Activated CD4-positive, alpha-beta T cell treated with anti-CD3 and anti-CD28 coated beads, Interleukin-2, amount 10 ng/mL, durations not matched to agents 24 days and 14 days (primary cell): ENCODE measurements at places on chromosomes 16 and 17. TPM values are rescaled to one million over a fixed set of nuclear protein-coding genes. Genes with fewer than 3 reads are reported as not detected.

- no peak for DNase-seq
These were observed 6.5 kb upstream of the TLE7 start for GRCh38 chr16:71448274-71448866.

DNA sequence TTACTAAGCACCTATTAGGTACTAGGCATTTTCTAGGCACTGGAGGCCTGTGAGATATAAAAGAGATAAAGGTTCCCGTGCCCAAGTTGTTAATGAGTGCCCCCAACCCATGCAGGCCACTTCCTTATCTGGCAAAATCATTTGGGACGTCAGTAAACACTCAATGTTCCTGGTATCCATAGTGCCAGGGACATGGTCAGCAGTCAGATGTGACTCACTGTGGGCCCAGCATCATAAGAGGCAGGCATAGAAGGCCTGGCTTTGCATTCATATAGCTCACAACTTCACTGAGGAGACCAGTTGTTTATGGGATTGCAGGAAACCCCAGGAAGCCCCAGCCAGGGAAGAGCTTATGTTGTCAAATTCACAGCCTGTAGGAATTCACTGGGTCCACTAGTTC is 81.1 kb downstream of the MRC2 start:
- DNase-seq, result no peak

ACAP1 gene
- total RNA-seq, result 262 and 275 TPM in 2 replicates

GAN gene
- 14.1 and 14.3 TPM in 2 replicates for total RNA-seq

MPP3 gene
- 0.63 TPM in 1 of 2 replicates, not detected in the other for total RNA-seq
